Activated effector memory CD4-positive, alpha-beta T cell treated with anti-CD3 and anti-CD28 coated beads, Interleukin-2, amount 50 U/mL, for 16 hours (primary cell): ENCODE measurements at places on chromosomes 16 and 17.

- DNase-seq, result no peak
These were observed 26.4 kb upstream of the NXPH3 start for GRCh38 chr17:49549311-49549605.

GRCh38 chr17:64202683-64203344 is 60.2 kb downstream of the TEX2 start:
- DNase-seq, result no peak

GRCh38 chr16:10368969-10369551 is 16.8 kb upstream of the ATF7IP2 start:
- DNase-seq, result no peak

DNA sequence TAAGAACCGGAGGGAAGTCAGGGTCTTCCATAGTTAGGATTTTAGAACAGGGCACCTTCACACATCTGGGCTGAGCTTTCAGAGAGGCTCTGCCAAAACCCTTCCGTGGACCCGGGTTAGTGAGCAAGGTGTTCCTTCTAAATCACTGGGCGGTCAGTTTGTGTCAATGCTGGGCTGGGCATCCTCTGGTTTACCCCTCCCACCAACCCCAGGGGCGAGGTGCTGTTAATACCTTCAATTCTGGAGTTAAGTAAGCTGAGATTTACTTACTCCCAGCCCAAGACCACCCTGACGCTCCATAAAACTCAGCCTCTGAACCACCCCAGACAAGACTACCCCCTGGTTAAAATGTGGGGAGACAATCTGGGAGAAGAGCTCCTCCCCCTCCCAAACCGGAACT is 1.0 kb downstream of the TMEM92 start:
- no peak for DNase-seq

GRCh38 chr17:57113656-57114055 is 28.6 kb downstream of the AKAP1 start:
- DNase-seq, result no peak

DNA sequence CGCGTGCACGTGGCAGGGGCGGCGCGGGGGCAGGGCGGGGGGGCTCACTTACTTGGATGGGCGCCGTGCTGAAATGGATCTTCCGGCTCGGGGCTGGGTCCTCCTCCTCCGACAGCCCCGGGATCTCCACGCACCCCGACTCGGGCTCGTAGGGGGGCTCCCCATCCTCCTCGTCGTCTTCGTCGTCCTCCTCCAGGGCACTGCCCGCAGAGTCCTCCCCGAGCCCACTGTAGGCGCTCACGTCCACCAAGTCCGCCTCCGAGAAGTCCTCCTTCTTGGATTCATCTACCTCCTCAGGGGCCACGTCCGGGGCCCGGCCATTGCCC is 1.4 kb downstream of the PPP1R9B start:
- DNase-seq, result no peak

DNA sequence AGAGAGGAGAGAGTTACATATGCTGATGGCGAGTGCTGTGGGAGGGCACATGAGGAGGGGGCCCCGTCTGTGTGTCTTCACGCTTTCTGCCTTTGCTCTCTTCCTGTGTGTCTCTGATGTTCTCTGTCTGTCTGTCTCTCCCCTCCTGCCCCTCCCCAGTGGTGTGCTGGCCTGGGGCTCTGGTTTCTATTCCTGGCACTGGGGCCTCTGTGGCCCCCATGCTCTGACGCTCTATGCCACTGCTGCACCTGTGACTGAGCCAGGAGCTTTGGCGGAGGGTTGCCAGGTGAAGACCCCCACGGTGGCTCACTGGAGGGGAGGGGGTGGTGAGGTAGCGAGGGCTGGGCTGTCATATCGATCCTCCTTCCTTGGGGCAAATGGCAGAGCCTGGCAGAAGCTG is 24.6 kb upstream of the BRD7 start:
- peak; percentile 17 for DNase-seq

- DNase-seq, result no peak
These were observed 133.9 kb downstream of the SPACA3 start for GRCh38 chr17:33125552-33125950.

DNA sequence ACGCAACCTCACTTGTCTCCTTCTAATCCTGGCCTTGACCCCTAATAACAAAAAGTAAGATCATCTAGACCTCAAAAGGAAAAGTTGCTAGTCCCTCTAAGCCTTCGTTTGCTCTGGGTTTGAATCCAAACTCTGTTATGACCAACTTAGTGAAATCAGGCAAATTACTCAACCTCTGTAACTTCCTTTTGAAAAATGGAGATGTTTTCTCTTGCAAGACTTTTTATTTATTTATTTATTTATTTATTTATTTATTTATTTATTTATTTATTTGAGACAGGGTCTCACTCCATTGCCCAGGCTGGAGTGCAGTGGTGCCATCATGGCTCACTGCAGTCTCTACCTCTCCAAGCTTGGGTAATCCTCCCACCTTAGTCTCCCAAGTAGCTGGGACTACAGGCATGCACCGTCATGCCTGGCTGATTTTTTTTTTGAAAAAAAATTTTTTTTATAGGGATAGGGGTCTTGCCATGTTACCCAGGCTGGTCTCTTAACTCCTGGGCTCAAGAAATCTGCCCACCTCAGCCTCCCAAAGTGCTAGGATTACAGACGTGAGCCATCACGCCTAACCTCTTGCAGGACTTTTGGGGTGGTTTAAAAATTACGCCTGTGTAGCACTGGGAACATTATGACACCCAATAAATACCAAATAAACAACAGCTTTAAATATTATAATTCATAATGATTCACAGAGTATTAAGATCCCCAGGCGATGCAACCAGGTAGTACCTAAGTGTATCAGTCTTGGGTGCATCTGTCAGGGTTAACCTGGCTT is 63.4 kb downstream of the PITPNC1 start:
- no peak for DNase-seq

DNA sequence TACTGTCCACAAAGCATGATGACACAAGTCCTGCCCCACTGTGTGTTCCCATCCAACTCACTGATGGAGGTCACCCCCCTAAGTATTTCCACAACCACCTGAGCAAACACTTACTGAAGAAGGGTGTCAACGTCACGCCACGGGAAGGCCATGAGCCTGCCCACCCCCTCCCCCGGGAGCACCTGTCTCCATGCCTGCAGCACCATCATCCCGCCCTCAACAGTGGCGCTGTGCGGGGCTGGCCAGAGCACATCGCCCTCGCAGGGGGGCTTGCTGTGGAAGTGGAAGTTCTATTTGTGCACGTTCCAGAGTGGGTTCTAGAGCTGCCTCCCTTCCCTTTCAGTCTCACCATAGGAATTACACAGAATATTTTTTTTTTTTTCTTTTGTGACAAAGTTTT is 4.3 kb upstream of the MBTPS1 start:
- DNase-seq, result no peak

DNA sequence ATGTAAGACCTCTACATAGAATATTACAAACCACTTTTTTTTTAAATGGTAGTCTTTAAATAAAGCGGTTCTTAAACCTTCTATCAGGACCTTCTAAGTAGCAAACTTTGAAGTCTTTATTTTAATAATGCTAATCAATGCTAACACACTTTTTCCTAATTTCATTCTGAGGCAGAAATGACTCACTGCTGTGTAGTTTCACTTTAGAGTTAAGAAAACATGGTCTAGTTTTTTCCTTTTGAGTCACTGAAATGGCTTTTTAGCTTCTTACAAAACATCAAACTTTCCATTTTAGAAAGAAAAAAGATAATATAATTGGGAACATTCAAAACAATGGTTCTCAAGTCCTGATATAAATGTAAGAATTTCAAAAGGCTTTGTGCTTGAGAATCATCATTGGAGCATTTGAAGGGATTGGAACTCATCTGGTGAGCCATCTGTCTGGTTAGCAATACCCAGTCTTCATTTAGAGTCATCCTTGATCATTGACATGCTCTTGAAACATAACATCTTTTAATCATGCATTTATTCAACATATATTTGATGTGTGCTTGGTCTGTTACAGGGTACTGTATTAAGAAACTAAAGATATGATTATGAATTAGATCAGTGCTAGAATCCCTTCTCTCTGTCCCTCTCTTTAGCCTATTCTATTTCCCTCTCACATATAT is 258.3 kb upstream of the MON1B start:
- DNase-seq, result no peak

- DNase-seq, result peak; percentile 61
These were observed 5.0 kb downstream of the ADCY7 start for GRCh38 chr16:50271148-50272041.

DNA sequence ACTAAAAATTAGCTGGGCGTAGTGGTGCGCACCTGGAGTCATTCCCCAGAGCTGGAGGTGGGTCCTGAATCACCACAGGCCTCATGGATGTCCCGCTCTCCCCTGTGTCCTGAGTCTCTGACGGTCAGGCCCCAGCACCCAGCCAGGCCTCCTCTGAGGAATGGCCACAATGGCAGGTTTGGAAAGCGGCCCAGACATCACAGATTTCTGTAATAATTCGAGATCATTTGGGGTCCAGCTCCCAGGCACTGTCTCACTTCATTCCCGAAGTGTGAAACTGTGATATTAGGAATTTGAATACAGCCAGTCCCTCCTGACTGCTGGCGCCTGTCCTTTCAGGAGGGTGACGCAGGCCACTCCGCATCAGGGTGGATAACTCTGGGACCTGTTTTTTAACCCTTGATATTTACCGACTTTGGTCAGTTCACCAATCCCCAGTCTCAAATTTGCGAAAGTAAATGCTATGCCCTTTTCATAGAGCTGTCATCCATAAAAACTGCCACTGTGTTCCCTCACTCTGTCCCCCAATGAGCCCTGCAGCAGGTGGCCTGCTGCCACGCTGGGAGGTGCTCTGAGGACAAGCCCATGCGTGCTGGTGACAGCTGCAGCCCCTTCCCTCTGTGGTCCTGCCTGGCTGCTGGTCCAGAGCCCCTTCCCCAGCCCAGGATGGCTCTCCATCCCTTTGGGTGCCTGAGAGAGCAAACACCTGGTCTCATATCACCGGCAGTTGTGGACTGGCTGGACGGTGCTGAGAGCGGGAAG is 28.3 kb upstream of the RPTOR start:
- DNase-seq, result no peak

DNA sequence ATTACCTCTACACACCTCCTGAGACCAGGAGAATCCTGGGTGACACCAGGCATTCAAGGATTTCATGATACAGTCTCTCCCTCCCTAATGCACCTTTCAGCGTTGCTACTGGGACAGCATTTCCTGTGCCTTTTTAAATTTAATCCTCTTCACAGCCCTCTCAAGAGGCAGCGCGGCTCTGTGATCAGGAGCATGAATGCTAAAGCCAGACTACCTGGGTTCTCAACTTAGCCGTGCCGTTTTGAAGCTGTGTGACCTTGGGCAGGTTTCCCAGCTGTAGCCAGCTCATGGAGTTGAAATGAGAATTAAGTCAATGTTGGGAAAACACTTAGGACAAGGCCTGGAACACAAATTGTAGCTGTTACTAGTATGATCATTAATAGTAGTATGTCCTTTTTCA is 191.8 kb downstream of the XYLT1 start:
- no peak for DNase-seq

DNA sequence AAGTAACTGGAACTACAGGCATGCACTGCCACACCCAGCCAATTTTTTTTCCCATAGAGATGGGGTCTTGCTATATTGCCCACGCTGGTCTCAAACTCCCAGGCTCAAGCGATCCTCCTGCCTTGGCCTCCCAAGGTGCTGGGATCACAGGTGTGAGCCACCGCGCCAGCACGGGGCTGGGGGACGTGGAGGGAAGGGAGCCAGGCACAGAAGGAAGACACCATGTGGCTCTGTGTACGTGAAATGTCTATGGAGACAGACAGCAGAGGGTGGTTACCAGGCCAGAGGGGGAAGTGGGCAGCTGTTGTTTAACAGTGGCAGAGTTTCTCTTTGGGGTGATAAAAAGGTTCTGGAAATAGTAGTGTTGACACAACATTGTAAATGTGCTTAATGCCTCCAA is 4.6 kb upstream of the PIEZO1 start:
- no peak for DNase-seq
